Glomerular endothelial cell (primary cell): ENCODE measurements at places on chromosomes 2 and 18. TPM values are rescaled to one million over a fixed set of nuclear protein-coding genes. Genes with fewer than 3 reads are reported as not detected.

DNA sequence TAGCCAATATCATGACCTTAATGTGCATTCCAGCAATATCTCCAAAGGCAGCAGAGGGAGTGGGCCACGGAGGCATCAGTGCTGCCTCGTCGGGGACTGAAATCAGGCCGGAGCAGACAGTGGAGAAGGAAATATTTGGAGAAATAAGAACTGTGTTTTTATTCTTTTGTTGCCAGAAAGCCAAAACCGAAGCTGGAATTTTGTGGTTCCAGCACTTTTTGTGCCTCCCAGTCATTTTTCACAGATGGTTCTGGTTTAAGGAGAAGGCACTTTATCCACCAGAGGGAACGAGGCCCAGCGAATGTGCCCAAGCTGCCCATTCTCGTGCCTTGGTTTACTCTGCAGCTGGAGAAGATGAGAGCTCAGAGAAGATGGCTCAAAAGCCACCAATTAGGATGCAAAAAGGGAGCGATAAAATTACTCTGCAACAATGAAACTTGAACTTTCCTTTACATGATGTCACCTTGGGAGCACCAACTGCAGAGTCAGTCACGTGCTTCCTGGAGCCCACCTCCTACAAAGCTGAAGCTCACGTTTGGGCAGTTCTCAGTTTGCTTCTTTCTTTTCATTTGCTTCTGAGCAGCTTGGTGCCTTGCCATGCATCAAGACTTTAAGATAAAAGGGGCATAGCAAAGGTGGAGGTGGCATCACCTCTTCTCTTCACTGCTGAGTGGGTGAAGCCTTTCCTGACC lies 288.7 kb downstream of the LPIN1 start:
- no peak for DNase-seq

The ACOXL gene
- total RNA-seq = 0.10 TPM in 1 of 2 replicates, not detected in the other

DNA sequence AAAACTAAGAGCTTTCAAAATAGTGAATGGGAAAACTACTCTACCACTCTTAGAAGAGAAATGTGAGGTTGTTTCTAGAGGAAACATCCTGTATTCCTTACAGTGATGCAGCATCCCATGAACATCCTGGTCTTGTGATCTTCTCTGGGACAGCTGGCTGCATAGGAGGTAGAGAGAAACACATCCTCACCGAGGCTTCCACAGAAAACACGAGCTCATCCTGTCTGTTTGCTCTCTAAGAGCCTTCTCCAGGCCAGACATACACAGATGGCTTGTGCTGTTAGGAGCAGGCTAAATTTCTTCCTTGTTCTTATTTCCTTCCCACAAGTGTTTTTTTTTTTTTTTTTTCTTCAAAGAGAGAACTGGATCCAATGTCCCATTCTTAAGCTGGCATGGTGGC lies 14.7 kb upstream of the FZD7 start:
- no peak for DNase-seq

GRCh38 chr18:13611142-13611600 lies 115.2 kb downstream of the FAM210A start:
- peak; percentile 44 for DNase-seq

- DNase-seq = no peak
These were observed 96.4 kb downstream of the TGOLN2 start for GRCh38 chr2:85231468-85231805.

The KCNG2 gene
- not detected in 2 replicates for total RNA-seq

The GDF7 gene
- 0.73 and 9.5 TPM in 2 replicates for total RNA-seq

GRCh38 chr2:144592500-144593256 lies 72.8 kb upstream of the ZEB2 start:
- no peak for DNase-seq

DNA sequence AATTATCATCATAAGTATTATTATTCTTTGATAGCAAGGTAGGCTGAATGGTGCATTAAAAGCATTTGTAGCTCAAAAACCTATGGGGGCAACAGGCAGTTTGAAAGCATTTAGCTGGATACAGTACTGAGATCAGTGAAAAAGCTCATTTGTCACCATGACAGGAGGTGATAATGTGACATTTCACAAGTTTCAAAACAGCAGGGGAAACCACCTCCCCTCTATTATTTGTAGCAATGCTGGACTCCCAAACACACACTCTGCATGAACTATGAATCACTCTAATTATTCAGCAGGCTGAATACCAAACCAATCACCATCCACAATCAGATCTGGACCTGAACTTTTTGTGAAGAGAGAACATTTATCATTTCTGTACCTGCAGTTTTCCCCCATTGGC lies 63.4 kb downstream of the MYO5B start:
- no peak for DNase-seq

- DNase-seq = no peak
These were observed 24.9 kb downstream of the ZFP36L2 start for GRCh38 chr2:43201497-43201896.

DNA sequence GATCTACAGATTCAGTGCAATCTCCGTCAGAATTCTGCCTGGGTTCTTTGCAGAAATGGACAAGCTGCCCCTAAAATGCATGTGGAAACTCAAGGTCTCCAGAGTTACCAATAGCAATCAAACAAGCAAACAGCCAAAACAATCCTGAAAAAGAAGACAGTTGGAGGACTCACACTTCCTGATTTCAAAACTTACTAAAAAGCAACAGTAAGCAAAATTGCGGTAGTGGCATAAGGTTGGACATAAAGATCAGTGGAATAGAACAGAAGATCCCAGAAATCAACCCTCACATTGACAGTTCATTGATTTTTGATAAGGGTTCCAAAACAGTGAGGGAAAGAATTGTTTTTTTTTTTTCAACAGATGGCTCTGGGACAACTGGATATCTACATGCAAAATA lies 59.7 kb downstream of the NPPC start:
- DNase-seq = no peak

DNA sequence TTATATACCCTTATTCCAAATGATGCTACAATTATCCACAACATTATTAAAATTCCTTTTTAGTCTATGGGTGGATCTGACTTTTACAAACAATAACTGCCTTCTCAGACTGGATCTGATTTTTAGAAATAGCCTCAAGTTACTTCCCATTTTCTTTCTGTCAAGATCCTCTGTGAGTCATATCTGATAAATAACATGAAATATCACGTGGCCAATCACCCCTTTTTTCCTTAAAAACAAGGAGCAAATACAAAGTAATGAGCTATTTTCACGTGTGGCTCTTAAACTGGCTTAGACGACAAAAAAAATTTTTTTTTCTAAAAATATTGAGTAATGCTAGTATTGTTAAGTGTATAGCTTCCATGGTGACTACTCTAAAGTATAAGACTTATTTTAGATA lies 6.7 kb downstream of the PELI1 start:
- no peak for DNase-seq

GRCh38 chr2:230439590-230439989 lies 23.6 kb downstream of the SP100 start:
- no peak for DNase-seq

- no peak for DNase-seq
These were observed 81.7 kb downstream of the BCL2L11 start for GRCh38 chr2:111202266-111203040.
